NCI-H774 (cell line): ENCODE measurements at places on chromosomes 7 and 10.

DNA sequence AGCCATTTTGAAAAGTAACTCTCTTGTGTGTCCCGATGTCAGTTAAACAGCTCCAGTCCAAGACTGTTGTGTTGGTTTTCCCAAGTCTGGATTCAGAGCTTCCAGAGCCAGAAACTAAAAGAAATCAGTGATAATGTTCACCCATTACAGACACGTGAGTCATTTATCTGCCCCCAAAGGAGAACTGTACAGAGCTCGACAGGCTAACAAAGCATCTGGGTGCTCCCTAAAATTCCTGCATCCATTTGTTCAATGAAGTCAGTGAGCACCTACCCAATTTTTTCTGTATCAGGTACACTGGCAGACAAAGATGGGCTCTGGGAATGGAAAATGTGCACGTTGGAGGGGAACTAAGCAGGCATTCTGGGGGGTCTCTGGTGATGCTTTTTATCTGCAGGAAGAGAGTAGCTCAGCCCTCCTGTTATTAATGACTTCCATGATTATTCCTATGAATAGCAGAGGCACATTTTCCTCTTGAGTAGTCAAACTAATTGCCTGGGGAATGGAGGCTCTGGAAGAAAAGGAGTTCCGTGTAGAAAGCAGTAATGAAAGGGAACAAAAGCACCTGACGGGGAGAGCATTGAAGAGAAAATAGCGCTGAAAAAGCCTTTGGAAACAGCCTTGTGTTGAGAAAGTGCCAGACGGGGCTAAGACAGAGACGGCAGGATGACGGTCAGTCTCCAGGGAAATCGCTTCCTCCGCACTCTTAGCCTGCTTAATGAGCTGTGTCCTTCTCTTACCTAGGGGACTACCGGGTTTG, 75.3 kb downstream of the GAD2 start:
- DNase-seq, result no peak

DNA sequence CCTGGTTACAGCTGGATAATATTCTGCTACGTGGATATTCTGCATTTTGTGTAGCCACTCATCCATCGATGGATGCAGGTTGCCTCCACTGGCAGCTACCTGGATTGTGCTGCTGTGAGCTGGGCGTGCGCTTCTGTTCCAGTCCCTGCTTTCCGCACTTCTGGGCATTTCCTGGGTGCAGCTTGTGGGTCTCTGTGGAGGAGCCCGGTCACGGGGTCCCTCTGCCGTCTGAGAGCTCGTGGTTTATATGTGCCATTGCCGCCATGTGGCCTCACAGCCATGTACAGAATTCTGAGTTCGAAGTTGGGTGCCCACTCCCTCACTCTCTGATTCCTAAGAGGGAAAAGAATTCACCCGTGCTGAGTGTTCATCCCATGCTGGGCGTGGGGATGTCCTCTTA, 38.3 kb downstream of the JAKMIP3 start:
- DNase-seq, result no peak

GRCh38 chr7:157405501-157405900, 68.7 kb downstream of the DNAJB6 start:
- DNase-seq, result no peak

GRCh38 chr7:92343714-92344113, 97.9 kb downstream of the ANKIB1 start:
- DNase-seq, result no peak

DNA sequence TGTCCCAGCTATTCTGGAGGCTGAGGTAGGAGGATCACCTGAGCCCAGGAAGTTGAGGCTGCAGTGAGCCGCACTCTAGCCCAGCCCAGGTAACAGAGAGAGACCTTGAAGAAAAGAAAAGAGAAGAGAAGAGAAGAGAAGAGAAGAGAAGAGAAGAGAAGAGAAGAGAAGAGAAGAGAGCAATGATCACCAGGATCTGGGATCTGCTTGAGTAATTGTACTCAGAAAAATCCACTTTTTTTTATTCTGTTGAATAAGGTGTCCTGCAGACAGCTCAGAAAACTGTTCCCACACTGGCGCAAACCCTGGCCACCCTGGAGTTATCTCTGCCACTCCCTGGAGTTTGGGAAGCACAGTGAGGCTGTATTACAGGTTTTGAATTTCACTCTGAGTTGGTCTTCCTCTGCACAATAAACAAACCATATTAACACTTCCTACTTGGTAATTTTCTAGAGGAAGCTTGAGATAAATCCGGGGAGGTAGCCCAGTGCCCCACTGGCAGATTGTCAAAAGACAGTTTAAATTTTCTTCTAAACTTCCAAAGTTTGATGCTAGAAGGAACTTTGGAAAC, 9.6 kb upstream of the OAT start:
- no peak for DNase-seq

DNA sequence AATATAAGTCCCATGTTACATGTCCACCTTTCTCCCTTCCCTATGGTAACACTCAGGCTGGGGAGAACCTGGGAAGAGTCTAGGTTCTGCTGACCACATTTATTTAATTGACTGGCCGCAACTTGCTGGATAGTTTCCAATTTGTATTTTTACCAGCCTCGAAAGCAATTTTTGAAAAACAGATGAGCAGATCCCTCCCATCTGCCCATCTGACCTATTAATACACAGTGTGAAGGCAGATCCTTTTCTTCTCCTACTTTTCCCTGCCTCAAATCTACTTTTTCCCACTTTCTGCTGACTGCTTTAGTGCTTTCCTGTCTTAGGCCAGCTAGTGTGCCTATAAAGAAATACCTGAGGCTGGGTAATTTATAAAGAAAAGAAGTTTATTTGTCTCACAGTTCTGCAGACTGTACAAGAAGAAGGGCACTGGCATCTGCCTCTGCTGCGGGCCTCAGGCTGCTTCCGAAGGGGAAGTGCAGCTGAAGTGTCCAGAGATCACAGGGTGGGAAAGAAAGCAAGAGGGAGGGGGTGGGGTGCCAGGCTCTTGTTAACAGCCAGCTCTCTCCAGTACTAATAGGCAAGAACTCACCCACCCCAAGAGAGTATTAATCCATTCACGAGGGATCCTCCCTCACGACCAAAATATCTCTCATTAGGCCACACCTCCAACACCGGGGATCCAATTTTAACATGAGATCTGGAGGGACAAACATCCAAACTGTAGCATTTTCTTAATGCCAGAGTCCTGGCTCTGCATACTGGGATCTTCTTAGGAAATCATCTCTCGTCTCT, 336.0 kb upstream of the IGFBP3 start:
- DNase-seq, result no peak

DNA sequence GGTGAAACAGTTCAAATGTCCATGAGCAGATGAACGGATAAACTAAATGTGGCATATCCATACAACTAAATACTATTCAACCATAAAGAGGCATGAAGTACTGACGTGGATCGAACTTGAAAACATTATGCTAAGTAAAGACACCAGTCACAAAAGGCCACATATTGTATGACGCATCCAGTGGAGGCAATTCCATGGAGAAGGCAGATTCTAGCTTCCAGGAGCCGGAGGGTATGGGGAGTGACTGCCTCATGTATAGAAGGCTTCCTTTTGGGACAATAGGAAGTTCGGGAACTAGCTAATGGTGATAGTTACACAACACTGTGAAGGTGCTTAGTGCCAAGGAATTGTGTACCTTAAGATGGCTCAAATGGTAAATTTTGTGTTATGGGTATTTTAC, 98.4 kb downstream of the VIPR2 start:
- DNase-seq, result no peak

DNA sequence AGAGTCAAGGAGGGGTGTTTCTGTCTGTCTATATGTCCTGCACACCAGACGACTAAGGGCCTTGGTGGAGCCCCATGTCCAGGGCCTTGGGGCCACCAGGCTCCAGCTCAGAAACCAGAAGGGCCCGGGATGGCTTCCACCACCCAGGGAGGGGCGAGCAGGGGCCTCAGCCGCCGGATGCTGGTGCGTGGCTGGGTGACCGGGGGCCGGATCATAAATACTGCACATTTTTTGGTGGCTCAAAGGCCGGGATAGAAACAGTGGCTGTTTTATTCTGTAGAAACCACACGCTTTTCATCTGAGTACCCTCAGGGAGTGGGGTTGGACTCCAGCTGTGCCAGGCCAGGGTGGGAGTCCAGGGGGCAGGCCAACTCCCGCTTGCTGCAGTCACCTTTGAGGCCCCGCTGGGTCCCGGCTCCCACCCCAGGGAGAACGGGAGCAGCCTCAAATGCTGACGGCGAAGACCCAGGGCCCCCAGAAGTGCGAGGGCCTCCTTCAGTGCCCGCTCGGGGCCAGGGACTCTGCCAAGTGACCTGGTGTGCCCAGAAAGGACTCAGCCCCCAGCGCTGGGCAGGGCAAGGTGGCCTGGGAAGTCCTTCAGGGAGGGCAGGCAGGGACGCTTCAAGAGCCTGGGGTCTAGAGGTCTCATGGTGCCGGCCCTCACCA, 28.2 kb downstream of the PDGFA start:
- no peak for DNase-seq

GRCh38 chr7:157890921-157891401, 554.2 kb downstream of the DNAJB6 start:
- DNase-seq, result no peak

GRCh38 chr10:30540276-30540675, 89.3 kb downstream of the LYZL2 start:
- DNase-seq, result no peak

GRCh38 chr7:8386926-8387550, 46.4 kb upstream of the NXPH1 start:
- no peak for DNase-seq

GRCh38 chr10:3146289-3146688, 26.3 kb downstream of the PITRM1 start:
- no peak for DNase-seq

- DNase-seq, result no peak
These were observed 23.6 kb downstream of the HECW1 start for GRCh38 chr7:43136064-43136463.

DNA sequence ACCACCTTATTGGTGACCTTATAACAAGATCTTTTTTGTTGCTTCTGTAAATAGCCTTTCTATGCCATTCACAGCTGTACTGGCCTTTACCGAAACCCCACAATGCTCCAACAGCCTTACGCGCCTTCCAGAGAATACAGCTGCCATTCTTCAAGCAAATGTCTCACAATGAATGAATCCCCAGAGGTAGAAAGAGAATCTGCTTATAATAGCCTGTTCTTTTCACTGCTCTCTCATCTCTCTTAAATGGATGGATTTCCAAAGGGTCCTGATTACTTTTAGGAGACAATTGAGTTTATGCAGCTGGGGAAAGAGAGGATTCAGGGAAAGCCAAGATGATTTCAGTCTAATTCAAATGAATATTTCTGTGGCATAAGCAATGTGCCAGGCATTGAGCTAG, 183.1 kb upstream of the PDE1C start:
- no peak for DNase-seq

GRCh38 chr10:60589376-60589775, 188.9 kb upstream of the CDK1 start:
- no peak for DNase-seq

GRCh38 chr10:66405566-66405965, 520.3 kb upstream of the LRRTM3 start:
- DNase-seq, result no peak

DNA sequence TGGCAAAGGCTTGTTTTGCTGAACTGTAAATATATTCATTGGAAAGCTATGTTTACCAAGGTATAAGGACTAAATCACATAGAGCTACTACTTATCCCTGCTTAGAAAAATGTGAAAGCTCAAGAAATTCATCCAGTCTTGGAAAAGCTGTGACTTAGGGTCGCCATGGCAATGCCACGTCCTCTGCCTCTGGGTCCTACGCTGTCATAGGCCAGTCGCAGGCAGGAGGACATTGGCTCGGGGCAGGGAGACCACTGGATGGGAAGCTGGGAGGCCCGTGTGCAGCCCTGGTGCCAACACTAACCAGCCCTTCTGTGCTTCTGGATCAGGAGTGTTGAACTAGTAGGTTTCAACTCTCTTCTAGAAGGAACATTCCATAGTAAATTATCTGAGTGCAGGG, 67.3 kb upstream of the PDZD8 start:
- no peak for DNase-seq

GRCh38 chr7:12674861-12675260, 12.6 kb upstream of the ARL4A start:
- no peak for DNase-seq

GRCh38 chr10:111266165-111266564, 189.3 kb downstream of the ADRA2A start:
- no peak for DNase-seq

DNA sequence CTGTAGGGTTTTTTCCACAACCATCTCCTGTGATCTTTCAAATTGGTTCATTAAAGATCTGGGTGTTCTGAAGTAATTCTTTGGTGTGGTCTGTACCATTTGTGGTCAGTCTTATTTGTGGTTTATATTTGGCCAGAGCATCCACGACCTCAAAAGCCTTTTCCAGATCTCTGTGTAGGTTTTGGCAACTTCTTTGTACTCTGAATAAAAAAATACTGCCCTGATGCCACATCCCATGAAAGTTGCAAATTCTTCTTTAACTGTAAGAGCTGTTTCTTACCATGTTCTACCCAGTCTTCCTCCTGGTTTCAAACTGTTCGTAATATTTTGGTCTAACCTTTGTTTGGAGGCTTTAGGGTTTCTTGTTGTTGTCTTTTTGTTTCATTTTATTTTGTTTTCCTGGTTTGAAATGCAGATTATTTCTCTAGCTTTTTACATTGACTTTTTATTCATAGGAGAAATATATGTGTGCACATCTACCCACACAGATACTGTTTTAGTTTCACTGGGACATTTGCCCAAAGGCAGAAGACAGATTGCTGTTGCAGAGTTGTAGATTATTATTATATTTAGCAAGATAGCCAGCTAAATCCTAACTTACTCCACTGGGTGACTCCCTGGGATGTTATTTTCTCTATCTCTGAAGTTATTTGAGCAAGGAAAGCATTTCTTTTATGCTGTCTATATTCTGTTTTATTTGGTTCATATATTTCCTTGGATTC, 123.2 kb upstream of the SAMD8 start:
- DNase-seq, result no peak

DNA sequence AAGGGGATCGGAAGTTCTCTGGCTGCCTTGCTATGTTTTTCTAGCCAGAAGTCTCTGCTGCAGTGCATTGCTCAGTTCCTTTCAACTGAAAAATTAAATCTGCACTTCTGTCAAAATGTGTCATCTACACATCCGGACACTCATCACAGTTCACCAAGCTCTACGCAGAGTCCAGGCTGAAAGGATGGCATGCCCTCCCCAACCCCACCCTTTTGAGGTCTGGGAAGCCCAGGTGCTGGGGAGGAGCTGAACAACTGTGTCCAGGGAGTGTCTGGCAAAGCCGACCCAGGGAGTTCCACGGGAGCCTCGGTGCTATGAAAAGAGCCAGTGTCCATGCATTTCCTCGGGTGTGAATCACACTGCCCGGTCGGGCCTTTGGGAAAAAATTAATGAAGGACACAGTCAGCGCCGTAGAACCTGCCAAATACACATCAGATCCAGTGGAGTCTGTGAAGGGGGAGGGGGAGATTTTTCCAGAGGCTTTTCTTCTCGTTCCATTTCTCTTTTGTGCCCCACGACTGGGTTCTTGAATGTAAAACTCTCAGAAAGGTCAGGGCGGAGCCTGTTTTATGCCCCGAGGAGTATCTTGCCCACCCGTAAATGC, 757 bp upstream of the PALS2 start:
- DNase-seq, result no peak
